ENCODE measurements at places on chromosomes 2 and 18.

DNA sequence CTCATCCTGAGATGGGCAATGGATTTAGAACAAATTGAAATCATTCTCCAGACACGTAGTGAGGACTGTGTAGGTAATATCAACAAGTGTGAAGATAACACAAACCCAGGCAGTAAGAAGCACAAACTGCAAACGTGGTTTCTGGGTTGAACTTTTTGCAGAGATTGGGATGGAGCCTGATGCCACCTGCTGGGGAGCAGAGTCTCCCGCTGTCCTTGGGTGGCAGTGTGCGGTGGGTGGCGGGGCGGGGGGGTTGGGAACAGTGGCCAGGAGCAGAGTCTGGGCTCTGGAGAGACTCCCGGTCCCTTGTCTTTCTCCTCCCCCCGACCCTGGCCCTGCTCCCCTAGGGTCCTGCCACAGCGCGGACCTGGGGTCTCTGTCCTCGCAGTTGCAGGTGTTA is 19.5 kb downstream of the TRAF3IP1 start:
- no peak for DNase-seq

DNA sequence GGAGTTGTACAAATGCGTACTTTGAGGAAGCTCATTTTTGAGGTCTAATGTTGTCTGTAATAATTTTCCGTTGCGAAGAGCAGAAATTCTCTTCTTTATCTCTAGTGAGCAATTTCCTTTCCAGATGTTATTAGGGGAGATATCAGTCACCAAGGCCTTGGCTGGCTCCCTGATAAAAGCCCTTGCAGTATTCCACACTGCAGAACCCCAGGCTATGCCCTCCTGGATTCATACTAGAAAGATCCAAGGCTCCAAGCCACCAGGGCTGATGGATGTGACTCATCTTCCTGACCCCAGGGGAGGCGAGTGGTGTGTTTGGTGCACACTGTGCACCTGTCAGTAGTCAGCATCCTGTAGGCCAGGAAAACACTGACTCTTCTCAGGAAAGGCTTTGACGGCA is 34.7 kb downstream of the INO80C start:
- DNase-seq, result peak; percentile 79

GRCh38 chr2:70247364-70248180 is 856 bp downstream of the TIA1 start:
- peak; percentile 32 for DNase-seq

DNA sequence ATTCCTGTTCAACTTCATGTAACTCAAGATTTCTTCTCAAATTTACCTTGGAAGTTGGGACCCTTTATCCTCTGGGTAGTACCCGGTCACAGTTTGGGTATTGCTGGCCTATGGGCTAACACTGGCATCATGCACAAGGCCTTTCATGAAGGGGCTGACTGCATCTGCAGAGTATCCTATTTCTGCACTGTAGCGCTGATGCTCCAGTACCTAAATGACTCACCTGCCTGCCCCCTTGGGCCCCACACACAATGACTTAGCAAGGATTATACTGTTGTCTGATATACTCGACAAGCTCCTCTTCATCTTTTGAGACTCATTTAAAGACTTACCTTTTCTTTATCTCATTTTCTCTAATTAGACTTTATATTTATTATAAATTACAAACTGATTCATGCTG is 39.9 kb downstream of the DNAH6 start:
- DNase-seq, result no peak

DNA sequence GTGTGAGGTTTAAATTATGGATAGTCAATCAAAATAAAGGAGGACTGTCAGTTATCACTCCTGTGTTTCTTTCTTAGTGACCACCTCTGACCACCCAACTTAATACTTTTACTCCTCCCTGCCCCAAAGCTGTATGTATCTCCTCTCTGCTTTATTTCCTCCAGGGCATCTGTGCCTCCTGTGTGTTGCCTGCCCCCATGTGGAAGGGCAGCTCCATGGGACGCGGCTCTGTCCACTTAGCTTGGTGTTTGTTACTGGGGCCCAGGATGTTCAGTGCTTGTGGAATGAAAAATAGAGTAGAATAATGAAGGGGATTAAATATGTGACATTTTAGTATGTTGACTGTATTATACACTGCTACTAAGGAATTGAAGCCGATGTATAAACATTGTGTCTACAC is 9.8 kb downstream of the ACP1 start:
- DNase-seq, result no peak

DNA sequence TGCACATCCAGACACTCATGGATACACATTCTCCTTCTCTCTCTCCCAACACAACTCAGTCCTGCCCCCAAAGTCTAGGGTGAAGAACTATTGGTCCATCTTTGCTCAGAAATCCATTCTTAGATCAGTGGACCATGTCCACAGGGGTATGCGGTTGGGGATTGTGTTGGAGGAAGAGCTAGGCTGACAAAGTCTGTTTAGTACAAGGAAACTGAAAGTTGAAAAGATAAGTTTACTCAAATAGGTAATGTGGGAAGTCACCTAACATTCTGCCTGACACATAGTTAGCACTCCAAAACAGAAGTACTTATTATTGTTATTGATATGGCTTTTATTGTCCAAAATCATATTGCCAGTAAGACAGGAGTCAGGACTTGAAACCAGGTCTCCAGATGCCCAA is 55.9 kb downstream of the ALK start:
- no peak for DNase-seq

- no peak for DNase-seq
Observed at GRCh38 chr2:106159866-106160785, 34.0 kb downstream of the UXS1 start.

GRCh38 chr2:100437751-100438150 is 20.3 kb upstream of the CHST10 start:
- DNase-seq, result no peak
